ENCODE measurements at places on chromosomes 7 and 10. TPM values are rescaled to one million over a fixed set of nuclear protein-coding genes. Genes with fewer than 3 reads are reported as not detected.

Gene CLDN12
- 33.5 TPM for total RNA-seq

- no peak overlapping the region for H3K4me3 ChIP-seq
- no peaks in the 10 kb centered on the region for H3K27me3 ChIP-seq
- DNase-seq, result no peak
Observed at GRCh38 chr7:127717502-127718339, 65.7 kb downstream of the SND1 start.

Gene TMEM176B
- 852 TPM for total RNA-seq

Gene NPC1L1
- total RNA-seq, result 17.3 TPM

- no peaks in the 10 kb centered on the region for H3K27me3 ChIP-seq
- H3K4me1 ChIP-seq, result no peaks in the 10 kb centered on the region
- no peak for DNase-seq
- peaks cover 20% of the 10 kb centered on the region for H3K36me3 ChIP-seq
- H3K27ac ChIP-seq, result no peak overlapping the region
Observed at GRCh38 chr10:99880080-99880835, 97.8 kb downstream of the ABCC2 start.

GRCh38 chr10:132939957-132940790 is 2.2 kb downstream of the CFAP46 start:
- H3K36me3 ChIP-seq, result no peaks in the 10 kb centered on the region
- no peak for DNase-seq
- no peak overlapping the region for H3K27ac ChIP-seq
- no peaks in the 10 kb centered on the region for H3K27me3 ChIP-seq
- H3K4me3 ChIP-seq, result no peak overlapping the region
- H3K4me1 ChIP-seq, result no peaks in the 10 kb centered on the region

- H3K36me3 ChIP-seq, result no peaks in the 10 kb centered on the region
- H3K27ac ChIP-seq, result no peak overlapping the region
- H3K4me3 ChIP-seq, result no peak overlapping the region
- no peaks in the 10 kb centered on the region for H3K27me3 ChIP-seq
- H3K4me1 ChIP-seq, result no peaks in the 10 kb centered on the region
Observed at GRCh38 chr10:72622271-72622670, 3.6 kb downstream of the MICU1 start.

- no peak for DNase-seq
- no peak overlapping the region for H3K4me3 ChIP-seq
- H3K27ac ChIP-seq, result no peak overlapping the region
- H3K4me1 ChIP-seq, result no peaks in the 10 kb centered on the region
- H3K36me3 ChIP-seq, result no peaks in the 10 kb centered on the region
- H3K27me3 ChIP-seq, result no peaks in the 10 kb centered on the region
Observed at GRCh38 chr7:126578338-126578737, 674.4 kb downstream of the GRM8 start.

GRCh38 chr10:84613336-84614021 is 285.1 kb downstream of the CCSER2 start:
- peak; percentile 71 for DNase-seq
- H3K27me3 ChIP-seq, result no peaks in the 10 kb centered on the region
- H3K27ac ChIP-seq, result no peak overlapping the region

Gene SLC26A4
- 0.26 TPM for total RNA-seq

- DNase-seq, result no peak
- H3K4me1 ChIP-seq, result no peaks in the 10 kb centered on the region
- no peak overlapping the region for H3K4me3 ChIP-seq
Observed at GRCh38 chr10:33136271-33136670, 178.2 kb upstream of the ITGB1 start.

DNA sequence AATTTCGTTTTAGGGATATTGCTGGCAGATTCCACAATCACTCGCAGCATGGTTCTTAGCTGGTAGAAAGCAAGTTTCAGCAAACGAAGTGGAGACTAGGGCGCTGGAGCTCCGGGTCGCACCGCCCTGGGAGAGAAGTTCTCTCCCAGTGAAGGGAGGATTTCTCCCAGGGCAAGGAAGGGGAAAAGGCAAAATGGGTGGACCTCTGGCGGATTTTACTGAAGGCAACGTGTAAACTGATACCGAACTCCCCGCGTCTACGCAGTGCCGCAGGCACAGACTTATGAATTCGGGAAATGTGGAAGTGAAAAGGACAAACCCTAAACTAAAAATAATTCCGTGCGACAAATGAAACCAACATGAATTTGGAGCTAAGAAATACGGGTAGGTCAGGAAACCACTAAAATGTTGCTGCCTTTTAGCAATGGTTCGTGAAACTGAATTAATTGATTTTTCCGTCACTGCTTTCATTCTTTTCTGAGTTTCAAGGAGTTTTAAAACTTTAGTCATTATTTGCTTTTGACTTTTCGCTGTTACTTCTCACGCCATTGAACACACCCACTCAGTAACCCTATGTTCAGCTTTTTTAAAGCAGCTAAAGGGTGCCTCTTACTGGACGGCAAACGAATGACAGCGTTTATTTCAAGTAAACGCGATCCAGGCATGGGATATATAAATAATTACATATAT is at the start of gene MYOF:
TSS of gene MYOF (minus strand) at position 190 of the 690 bp plus-strand sequence. CDS start at position 50, 140 bp downstream.
- H3K36me3 ChIP-seq, result no peaks in the 10 kb centered on the region
- no peaks in the 10 kb centered on the region for H3K4me1 ChIP-seq
- no peak for DNase-seq
- H3K27ac ChIP-seq, result peak within 1 kb of the TSS; percentile 85
- no peaks in the 10 kb centered on the region for H3K27me3 ChIP-seq

DNA sequence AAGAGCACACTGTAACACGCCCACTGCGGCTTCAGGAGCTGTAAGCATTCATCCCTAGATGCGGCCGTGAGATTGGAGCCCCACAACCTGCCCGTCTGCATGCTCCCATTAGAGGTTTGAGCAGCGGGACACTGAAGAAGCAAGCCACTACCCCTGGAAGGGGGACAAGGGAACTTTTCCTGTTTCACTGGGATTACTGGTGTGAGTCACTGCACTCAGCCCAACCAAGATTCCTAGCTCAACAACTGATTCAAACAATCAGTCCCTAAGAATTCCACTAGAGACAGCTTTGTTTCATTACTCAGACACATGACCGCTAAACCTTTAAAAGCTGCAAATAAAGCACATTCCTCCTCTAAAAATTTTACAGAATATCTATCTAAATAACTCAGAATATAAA is 69.8 kb downstream of the ORC5 start:
- no peaks in the 10 kb centered on the region for H3K36me3 ChIP-seq
- DNase-seq, result no peak
- no peak overlapping the region for H3K27ac ChIP-seq
- no peaks in the 10 kb centered on the region for H3K27me3 ChIP-seq
- H3K4me1 ChIP-seq, result no peaks in the 10 kb centered on the region

- H3K4me1 ChIP-seq, result peaks cover 4% of the 10 kb centered on the region
- H3K27ac ChIP-seq, result no peak overlapping the region
- DNase-seq, result peak; percentile 36
- no peaks in the 10 kb centered on the region for H3K27me3 ChIP-seq
Observed at GRCh38 chr10:112383325-112383724, 9.4 kb downstream of the ACSL5 start.

Gene CTAGE4
- 2.1 TPM for total RNA-seq

Gene SRI
- 41.3 TPM for total RNA-seq

DNA sequence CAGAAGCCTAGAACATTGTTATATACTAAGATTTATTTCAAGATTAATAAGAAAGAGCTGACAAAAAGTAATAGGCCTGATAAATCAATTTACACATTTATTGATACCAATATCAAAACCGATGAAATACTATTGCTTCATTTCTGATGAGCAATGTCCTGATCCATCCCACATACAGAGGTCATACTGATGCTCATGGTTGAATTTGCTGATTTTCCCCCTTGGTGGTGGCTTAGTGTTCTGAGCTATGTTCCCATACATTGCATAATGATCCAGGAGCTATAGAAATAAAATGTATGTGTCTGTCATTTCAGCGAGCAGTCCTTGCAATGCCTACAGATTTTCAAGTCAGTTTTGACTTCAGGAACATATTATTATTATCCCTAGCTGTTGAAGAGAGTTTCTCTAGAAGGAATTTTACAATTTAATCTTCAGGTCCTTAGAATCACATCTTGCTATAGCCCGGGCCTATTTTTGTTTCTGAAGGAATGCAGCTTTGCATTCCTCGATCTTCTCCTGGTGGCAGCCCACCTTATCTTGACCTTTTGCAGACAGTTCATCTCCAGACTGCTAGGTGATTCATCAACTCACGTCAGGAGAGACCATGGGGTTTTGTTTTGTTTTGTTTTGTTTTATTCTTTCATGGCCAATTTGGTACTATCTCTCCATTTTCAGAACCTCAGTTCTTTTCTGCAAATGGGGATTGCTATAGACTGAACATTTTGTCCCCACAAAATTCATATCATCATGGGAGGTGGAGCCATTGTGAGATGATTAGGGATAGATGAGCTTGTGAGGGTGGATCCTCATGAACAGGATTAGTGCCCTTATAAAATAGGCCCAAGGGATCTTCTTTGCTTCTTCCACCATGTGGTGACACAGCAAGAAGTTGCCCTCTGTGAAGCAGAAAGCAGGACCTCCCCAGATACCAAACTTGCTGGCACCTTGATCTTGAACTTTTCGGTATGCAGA is 465.6 kb upstream of the IGFBP3 start:
- H3K36me3 ChIP-seq, result no peaks in the 10 kb centered on the region
- no peak overlapping the region for H3K4me3 ChIP-seq
- DNase-seq, result no peak
- H3K27me3 ChIP-seq, result no peaks in the 10 kb centered on the region
- no peak overlapping the region for H3K27ac ChIP-seq

DNA sequence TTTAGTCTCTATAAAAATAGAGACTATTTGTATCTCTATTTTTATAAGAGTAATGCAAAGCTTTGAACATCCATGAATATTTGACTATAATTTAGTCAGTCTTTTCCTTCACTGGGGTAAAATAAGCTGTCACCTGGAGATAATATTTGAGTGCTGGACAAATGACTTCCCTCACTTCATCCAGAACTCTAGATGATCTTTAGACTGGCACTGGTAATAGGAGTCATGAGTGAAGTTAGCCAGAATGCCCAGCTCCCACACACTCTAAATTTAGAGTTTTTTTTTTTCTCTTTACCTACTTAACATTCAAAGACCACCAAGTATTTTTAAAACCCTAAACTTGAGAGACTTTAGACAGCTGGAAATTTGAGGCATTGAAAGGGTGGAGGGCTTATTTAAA is 100.7 kb downstream of the LSMEM1 start:
- no peak for DNase-seq
- no peaks in the 10 kb centered on the region for H3K4me1 ChIP-seq
- no peak overlapping the region for H3K4me3 ChIP-seq
- H3K27me3 ChIP-seq, result no peaks in the 10 kb centered on the region
- H3K36me3 ChIP-seq, result no peaks in the 10 kb centered on the region
- H3K27ac ChIP-seq, result no peak overlapping the region

- no peak overlapping the region for H3K4me3 ChIP-seq
- H3K36me3 ChIP-seq, result no peaks in the 10 kb centered on the region
- no peaks in the 10 kb centered on the region for H3K4me1 ChIP-seq
Observed at GRCh38 chr10:43965033-43965917, 316.6 kb upstream of the ZNF32 start.

DNA sequence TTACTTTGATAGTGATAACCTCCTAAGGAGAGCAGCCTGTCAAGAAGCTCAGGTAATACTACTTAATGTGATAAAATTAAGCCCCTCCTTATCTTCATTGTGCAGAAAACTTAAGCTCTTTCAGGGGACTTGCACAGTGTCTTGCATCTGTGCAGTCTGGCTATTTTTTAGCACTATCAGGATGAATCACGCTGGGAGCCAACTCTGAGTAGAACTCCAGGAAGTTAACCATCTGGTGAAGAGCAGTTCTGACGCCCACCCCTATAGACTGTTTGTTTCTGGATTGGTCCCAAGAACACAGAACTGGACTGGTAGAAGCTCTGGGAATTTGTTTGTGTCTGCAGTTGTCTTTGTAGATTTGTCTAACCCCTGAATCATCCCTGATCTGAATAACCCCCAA is 41.9 kb downstream of the AGK start:
- H3K27ac ChIP-seq, result no peak overlapping the region
- no peak for DNase-seq
- no peaks in the 10 kb centered on the region for H3K36me3 ChIP-seq
- H3K4me3 ChIP-seq, result no peak overlapping the region

Gene METTL27
- 1.4 TPM for total RNA-seq

Gene MMD2
- total RNA-seq, result not detected

DNA sequence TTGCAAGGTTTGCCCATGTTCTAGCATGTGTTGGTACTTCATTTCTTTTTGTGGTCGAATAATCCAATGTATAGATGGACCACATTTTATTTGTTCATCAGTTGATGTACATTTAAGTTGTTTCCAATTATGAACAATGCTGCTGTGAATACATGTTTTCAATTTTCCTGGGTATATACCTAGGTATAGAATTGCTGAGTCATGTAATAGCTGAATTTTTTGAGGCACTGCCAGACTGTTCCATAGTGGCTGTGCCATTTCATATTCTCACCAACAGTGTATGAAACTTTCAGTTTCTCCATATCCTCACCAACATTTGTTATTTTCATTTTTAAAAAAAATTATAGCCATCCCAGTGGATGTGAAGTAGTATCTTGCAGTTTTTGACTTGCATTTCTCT is 90.5 kb downstream of the EZH2 start:
- no peak overlapping the region for H3K4me3 ChIP-seq
- H3K36me3 ChIP-seq, result peaks cover 12% of the 10 kb centered on the region
- no peaks in the 10 kb centered on the region for H3K4me1 ChIP-seq
- H3K27ac ChIP-seq, result no peak overlapping the region
- DNase-seq, result no peak

Gene MPP7
- 2.1 TPM for total RNA-seq

Gene GJD4
- not detected for total RNA-seq

- no peaks in the 10 kb centered on the region for H3K27me3 ChIP-seq
- no peaks in the 10 kb centered on the region for H3K4me1 ChIP-seq
- H3K27ac ChIP-seq, result no peak overlapping the region
- no peak for DNase-seq
Observed at GRCh38 chr7:167090-167855, 25.1 kb upstream of the FAM20C start.

Gene LRCH4
- total RNA-seq, result 36.8 TPM

DNA sequence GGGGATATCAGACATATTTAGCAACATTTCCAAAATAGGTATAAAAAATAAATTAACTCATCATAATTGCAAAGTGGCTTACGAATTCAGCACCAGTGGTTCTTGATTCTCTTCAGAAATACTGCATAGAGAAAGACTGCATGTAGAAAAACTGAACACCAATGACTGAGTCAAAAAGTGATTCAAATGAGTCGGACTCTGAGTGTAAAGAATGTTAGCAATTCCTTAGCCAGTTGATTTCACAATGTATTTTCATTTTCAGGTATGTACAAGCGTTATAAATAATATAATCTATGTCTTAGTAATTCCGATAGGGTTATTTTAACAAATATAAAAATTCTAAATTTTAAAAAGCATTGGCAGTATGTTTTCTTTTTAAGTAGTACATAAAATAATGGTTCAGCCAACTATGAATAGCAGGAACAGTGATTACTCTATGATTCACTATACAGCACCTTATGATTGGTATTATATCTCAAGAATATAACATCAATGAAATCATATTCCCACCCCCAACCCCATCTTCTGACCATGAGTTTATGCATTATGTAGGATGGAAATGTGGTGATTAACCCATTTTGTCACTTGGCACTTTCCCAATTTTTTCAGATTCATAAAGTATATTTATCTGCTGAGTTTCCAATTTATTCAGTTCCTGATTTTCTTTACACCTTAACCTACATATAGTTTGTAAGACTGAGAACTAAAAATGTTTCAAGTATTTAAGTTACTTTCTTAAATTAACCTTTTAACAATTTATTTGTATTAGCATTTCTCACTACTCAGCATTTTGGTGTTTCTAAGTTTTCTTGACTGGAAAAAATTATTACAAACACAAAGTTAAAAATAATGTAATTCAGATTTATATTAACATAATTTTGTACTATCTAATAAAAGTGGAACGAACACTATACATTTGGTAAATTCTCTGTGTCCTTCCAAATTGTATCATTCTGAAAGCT is 33.9 kb downstream of the DNAJC1 start:
- H3K4me3 ChIP-seq, result no peak overlapping the region
- H3K27me3 ChIP-seq, result no peaks in the 10 kb centered on the region
- no peaks in the 10 kb centered on the region for H3K36me3 ChIP-seq
- H3K27ac ChIP-seq, result no peak overlapping the region
